Type B pancreatic cell (in vitro differentiated cells): ENCODE measurements at places on chromosomes 16 and 17. TPM values are rescaled to one million over a fixed set of nuclear protein-coding genes. Genes with fewer than 3 reads are reported as not detected.

KCNJ12 gene
- 0.59 and 2.2 TPM in 2 replicates for total RNA-seq

ZG16 gene
- 0.85 and 1.5 TPM in 2 replicates for total RNA-seq

DYNLRB2 gene
- total RNA-seq, result 2.3 and 4.3 TPM in 2 replicates

FN3K gene
- total RNA-seq, result 30.3 and 31.3 TPM in 2 replicates

RNF222 gene
- total RNA-seq, result 0.24 and 1.1 TPM in 2 replicates

POLG2 gene
- 15.4 and 22.9 TPM in 2 replicates for total RNA-seq

GP1BA gene
- total RNA-seq, result not detected in 2 replicates

SCNN1B gene
- 4.2 and 4.3 TPM in 2 replicates for total RNA-seq

LAT gene
- 3.8 and 8.5 TPM in 2 replicates for total RNA-seq

TPSD1 gene
- total RNA-seq, result not detected in 2 replicates

ABCC11 gene
- 0.07 and 0.19 TPM in 2 replicates for total RNA-seq

PRR35 gene
- total RNA-seq, result 0.12 TPM in 2 replicates

PKD1 gene
- total RNA-seq, result 76.2 and 131 TPM in 2 replicates

PRAC2 gene
- total RNA-seq, result not detected in 2 replicates

TMEM132E gene
- total RNA-seq, result 0.92 and 1.2 TPM in 2 replicates

CD300LB gene
- not detected in 2 replicates for total RNA-seq

DHRS7C gene
- not detected in 2 replicates for total RNA-seq

HBA2 gene
- total RNA-seq, result not detected in 2 replicates

SLC16A11 gene
- 3.9 and 10.5 TPM in 2 replicates for total RNA-seq

KIFC3 gene
- 27.3 and 48.4 TPM in 2 replicates for total RNA-seq

SCARF1 gene
- total RNA-seq, result 0.97 and 1.3 TPM in 2 replicates

C16orf86 gene
- total RNA-seq, result 1.5 and 2.8 TPM in 2 replicates

CD300H gene
- total RNA-seq, result not detected in 2 replicates

TEX2 gene
- 20.4 and 23.3 TPM in 2 replicates for total RNA-seq

KRTAP4-6 gene
- total RNA-seq, result not detected in 2 replicates

KCTD19 gene
- total RNA-seq, result 0.56 TPM in 1 of 2 replicates, not detected in the other

OR1F1 gene
- total RNA-seq, result 0.34 TPM in 1 of 2 replicates, not detected in the other

TMEM88 gene
- total RNA-seq, result 4.5 and 10.2 TPM in 2 replicates

JPH3 gene
- 7.2 and 27.5 TPM in 2 replicates for total RNA-seq

TNP2 gene
- total RNA-seq, result not detected in 2 replicates

CDH11 gene
- 34.5 and 287 TPM in 2 replicates for total RNA-seq

PRSS27 gene
- 19.0 and 24.6 TPM in 2 replicates for total RNA-seq

CCL1 gene
- not detected in 2 replicates for total RNA-seq

KRTAP3-2 gene
- total RNA-seq, result not detected in 2 replicates

ZCCHC14 gene
- 23.5 and 32.3 TPM in 2 replicates for total RNA-seq
